ENCODE measurements at places on chromosomes 11 and 22. TPM values are rescaled to one million over a fixed set of nuclear protein-coding genes. Genes with fewer than 3 reads are reported as not detected.

GRIK4 gene
- polyA plus RNA-seq: 0.39 TPM

ST3GAL4 gene
- 35.4 TPM for polyA plus RNA-seq

JHY gene
- polyA plus RNA-seq: 1.4 TPM

PRR33 gene
- 4.2 TPM for polyA plus RNA-seq

JAML gene
- 1.4 TPM for polyA plus RNA-seq

VPS37C gene
- polyA plus RNA-seq: 17.7 TPM

GRCh38 chr11:129372609-129373488 is 2.8 kb upstream of the BARX2 start:
- DNase-seq: no peak

DNA sequence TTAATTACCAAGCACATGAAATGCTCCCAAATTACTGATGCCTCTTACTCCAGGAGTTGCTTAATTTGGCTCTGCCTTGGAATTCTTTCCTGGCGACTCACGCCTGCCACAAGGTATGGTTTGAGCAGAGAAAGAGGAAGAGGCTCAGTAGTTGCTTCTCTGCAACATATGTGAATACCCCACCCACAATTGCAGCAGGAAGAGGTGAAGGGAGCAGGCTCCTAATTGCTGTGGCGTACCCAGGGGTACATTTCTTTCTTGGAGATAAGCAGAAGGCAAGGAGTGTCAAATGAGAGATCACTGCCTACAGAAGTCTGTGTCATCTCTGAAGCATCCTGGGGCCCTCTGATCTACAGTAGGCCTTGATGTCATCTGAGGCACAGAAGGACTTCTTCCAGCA is 10.6 kb upstream of the NNMT start:
- DNase-seq: peak; percentile 55

DNA sequence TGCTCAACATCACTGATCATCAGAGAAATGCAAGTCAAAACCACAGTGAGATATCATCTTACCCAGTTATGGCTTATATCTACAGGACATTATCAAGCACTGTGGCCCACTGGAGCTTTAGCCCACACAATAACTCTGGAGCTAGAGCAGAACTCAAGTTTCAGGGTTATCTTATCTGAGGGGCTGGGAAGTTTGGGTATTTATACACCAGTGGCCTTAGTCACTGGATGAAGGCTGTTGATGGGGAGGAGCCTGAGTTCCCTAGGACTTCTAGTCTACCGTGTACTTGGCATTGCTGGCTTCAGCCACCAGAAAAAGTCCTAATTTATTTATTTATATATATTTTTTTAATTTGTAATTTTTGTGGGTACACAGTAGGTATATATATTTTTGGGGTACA is 19.3 kb downstream of the HSD17B12 start:
- no peak for DNase-seq

- no peak for DNase-seq
Observed at GRCh38 chr22:31683181-31684105, 21.4 kb upstream of the PISD start.

DNA sequence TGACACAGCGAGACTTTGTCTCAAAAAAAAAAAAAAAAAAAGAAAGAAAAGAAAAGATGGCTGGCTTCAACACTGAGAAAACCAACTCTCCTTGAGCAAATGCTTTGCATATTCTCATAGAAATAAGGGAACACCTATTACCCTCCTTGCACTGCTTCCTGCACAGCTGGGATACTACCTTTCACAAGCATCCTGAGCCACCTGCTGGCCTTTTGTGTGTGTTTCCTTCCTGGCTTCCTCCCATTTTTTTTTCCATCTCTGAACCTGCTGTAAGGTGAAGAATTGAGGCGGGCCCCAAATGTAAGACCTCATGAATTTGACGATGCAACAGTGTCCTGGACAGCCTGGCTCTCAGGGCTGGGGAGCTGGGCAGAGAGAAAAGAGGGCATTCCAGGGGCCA is 1.9 kb upstream of the RFPL3 start:
- DNase-seq: no peak

GRCh38 chr11:11253995-11254394 is 99.1 kb downstream of the CSNK2A3 start:
- DNase-seq: no peak

- DNase-seq: no peak
Observed at GRCh38 chr11:69371731-69372588, 78.0 kb downstream of the MYEOV start.

GRCh38 chr22:48004038-48004437 is 1241.6 kb downstream of the TBC1D22A start:
- no peak for DNase-seq

DNA sequence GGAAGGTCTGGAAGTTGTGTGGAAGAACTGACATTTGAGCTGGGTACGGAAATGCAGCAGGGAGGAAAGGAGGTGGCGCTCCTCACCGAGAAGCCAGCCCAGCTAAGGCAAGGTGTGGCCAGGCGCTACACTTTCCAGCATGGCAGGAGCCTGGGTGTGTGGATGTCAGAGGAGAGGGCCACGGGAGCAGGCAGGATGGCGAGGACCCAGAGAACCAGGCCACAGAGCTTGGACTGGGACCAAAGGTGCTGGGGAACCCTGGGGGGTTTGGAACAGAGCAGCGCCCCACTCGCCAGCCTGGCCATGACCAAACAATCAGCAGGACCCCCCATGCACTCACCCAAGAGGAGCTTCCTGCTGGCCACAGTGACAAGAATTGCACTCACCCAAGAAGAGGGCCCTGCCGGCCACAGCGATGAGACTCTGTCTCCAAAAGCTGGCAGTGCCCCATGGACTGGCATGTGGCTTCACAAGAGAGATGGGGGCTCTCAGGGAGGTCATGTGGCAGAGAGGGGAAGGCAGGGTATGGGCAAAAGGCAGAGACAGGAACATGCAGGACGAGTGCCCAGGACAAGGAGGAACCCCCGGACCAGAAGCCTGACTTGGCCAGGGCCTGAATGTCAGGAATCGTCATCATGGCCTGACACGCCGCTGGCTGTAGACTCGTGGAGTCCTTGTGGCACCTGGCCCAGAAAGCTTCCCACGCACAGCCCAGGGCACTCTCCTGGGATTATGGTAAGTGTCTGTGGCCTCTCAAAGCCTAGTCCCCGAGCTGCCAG is 45.4 kb downstream of the IGF2 start:
- no peak for DNase-seq

GRCh38 chr22:27420195-27420816 is 381.2 kb downstream of the MN1 start:
- no peak for DNase-seq

DNA sequence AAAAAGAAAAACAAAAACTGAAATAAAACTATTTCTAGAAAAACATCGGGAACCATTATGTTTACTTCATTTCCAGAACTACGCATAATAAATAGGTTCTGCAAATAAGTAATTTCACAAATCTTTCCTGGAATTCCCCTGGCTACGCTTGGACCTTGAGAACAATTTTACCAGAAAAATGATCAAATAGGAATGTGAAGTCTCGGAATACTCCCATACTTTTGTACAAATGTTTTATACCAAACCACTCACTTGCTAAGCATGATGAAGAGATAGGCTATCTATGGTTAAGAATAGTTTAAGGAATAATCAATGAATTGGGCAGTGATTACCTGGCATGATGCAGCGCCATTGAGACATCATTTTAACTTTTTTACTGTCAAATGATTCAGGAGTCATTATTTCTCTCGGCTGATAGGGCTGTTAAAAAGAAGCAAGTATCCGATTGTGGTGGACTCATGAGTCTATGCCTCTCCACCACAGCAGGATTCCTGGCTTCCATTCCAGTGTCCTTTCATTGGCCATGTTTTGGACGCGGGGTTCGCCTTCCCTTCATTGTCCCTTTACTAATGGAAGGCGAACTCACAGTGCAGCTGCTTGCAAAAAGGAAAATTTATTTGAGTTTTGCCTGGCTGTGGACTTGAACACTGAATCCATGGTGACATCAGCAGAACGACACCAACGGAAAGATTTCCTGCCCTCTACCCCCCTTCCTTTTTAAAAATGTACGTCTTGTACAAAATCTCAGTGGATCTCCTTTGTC is 39.9 kb upstream of the BLID start:
- no peak for DNase-seq
